ENCODE measurements at places on chromosomes 3 and 15. TPM values are rescaled to one million over a fixed set of nuclear protein-coding genes. Genes with fewer than 3 reads are reported as not detected.

GRCh38 chr15:90493647-90494046 is 36.1 kb upstream of the CRTC3 start:
- no peak for DNase-seq

EPHA6 gene
- 0.53 TPM for total RNA-seq

GRCh38 chr15:85943791-85944190 is 135.9 kb upstream of the AGBL1 start:
- no peak for DNase-seq

- no peak for DNase-seq
These were observed 131.6 kb downstream of the LRRK1 start for GRCh38 chr15:101050623-101051290.

ALCAM gene
- total RNA-seq, result 174 TPM

RPSA gene
- 778 TPM for total RNA-seq

GRCh38 chr15:90820481-90820880 is 47.9 kb upstream of the FURIN start:
- no peak for DNase-seq

- no peak for DNase-seq
These were observed 479.2 kb downstream of the LPP start for GRCh38 chr3:188633206-188633605.

DNA sequence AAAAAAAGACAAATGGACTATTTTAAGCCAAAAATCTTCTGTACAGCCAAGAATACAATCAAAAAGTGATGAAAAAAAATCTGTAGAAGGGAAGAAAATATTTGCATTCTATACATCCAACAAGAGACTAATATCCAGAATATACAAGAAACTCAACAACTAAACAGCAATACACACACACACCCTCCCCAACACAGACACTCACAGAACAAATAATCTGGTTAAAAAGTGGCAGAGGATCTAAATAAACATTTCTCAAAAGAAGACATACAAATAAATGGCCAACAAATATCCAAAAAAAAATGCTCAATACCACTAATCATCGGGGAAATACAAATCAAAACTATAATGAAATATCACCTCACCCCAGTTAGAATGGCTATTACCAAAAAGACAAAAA is 209.0 kb upstream of the ZNF385D start:
- no peak for DNase-seq

STRA6 gene
- not detected for total RNA-seq

DNA sequence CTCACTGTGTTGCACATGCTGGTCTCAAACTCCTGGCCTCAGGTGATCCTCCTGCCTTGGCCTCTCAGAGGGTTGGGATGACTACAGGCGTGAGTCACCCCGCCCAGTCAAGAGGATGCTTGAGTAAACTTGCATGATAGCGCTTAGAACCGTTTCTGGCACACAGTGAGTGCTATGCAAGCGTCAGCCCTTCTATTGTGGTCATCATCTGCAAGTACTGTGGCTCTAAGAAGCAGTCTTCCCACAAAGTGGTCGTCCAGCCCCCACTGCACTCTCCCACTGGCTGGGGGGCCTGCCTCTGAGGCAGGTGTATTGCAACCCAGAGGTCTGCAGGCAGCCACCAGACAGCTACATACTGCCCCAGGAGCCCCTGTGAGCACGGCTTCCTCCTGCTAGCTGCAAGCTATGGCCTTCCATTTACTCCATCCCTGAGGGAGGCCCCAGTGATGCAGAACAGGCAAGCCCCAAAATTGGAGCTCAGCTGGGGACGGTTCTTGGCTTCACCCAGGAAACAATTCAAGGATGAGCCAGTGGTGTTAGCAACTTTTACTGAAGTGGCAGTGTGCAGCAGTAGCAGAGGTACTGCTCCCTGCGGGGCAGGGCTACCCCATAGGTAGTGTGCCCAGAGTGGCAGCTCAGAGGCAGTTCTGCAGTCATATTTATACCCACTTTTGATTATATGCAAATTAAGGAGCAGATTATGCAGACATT is 95.4 kb downstream of the LSM3 start:
- DNase-seq, result no peak

DNA sequence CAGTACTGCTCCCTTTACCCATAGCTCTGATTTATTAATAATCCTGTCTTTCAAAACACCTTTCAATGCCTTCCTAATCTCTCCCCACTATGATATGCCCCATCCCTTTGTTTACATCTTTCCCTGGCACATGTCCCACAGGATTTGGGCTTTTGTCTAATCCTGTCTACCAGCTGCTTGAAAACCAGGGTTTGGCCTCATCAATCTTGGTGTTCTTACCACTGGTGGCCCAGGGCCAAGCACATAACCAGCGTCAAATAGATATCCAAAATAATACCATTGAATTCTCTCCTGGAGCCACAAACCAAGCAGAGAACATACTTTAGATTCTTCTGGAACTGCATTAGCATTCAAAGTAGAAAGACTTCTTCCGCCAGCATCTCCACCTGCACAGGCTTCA is 104.8 kb upstream of the PPP2R3A start:
- no peak for DNase-seq

GRCh38 chr3:159776779-159777178 is 211.9 kb upstream of the IL12A start:
- no peak for DNase-seq

GOLGA8N gene
- 14.3 TPM for total RNA-seq

DNA sequence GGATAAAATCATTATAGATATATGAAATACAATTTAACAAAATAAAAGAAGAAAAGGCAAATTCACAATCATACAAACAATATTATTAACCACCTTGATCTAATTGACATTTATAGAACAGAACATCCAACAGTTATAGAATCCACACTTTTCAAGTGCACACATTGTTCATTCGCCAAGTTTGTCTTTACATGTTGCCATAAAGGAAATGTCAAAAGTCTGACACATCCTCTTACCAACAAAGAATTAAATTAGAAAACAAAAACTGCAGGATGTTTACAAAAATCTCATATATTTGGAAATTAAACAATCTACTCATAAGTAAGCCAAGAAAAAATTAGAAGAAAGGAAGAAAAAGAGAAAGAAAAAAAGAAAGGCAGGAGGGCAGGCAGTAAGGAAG is 909.2 kb upstream of the EPHA6 start:
- DNase-seq, result no peak

HTR3C gene
- total RNA-seq, result 0.44 TPM

CDHR4 gene
- total RNA-seq, result 9.6 TPM

DNA sequence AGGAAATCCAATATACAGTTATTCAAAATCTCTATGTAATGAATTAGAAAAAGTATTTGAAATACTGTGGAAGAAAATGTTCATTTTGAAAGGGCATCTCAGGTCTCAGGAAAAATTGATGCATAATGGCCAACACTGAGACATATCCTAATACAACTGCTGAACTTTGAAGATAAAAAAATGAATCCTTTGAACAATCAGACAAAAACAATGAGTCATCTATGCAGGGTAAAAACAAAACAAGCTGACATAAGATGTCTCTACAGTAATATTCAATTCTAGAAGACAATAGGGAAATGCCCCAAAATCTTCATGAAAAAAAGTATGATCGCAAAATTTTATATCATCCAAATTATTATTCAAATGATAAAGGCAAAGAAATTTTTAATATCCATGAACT is 34.0 kb upstream of the ZNF280D start:
- no peak for DNase-seq

GRCh38 chr3:152177757-152178156 is 91.0 kb upstream of the MBNL1 start:
- no peak for DNase-seq
